Activated CD8-positive, alpha-beta memory T cell treated with anti-CD3 and anti-CD28 coated beads, Interleukin-2, amount 50 U/mL, for 48 hours (primary cell): ENCODE measurements at places on chromosomes 5 and 9.

DNA sequence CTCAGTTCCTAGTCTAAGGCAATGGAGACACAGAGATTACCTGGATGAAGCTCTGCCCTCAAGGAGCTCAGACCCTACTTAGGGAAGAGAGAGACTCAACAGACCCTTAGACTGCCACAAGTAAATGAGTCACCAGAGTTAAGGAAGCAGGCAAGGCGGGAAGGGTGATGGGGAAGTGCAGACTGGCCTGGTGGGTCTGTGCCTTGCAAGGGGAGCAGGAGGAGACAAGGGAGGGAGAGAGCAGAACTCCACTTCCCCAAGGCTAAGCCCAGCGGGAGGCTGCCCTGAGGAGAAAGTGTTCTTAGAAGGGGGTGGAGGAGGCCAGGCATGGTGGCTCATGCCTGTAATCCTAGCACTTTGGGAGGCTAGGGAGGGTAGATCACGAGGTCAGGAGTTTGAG, 83.7 kb downstream of the HRH2 start:
- DNase-seq, result peak; percentile 18

DNA sequence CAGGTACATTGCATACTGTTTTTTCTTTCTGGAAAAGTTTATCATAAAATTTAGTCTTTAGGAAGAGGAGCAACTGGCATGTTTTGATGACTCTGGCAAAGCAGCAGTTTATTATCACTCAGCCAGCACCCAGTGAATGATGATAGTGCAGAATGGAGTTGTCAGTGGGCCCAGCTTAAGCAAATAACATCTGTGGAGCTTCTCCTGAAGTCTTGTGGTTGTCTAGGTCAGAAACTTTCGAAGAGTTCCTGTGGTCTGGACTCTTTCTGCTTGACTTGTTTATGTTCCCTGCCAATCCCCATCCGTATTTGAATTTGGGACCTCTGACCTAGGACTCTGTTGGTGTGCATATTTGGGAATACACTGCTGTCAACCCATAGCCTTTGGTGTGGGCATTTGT, 38.1 kb upstream of the C5orf47 start:
- no peak for DNase-seq

DNA sequence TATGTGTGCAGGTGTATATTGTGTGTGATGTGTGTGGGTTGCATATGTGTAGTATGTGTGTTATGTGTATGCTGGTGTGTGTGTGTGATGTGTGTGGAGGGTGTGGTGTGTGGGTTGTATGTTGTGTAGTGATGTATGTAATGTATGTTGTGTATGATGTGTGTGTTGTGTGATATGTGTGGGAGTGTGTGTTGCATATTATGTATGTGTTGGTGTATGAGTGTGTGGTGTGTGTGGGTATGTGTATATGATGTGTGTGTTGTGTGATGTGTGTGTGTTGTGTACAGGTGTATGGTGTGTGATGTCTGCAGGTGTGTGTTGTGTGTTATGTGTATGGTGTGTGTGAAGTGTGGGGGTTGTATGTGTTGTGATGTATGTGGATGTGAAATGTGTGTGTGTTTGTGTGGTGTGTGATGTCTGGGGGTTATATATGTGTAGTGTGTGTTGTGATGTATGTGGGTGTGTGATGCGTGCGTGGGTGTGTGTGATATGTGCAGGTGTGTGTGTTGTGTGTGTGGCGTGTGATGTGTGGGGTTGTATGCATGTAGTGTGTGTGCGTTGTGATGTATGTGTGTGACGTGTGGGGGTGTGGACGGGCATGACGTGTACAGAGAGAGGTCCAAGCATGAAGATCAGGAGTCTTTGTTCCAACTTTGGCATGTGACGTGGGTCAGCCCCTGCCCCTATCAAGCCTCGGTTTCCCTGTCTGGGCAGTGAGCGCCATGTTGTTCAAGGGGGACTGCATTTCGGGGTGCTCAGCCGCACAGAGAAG, 8.5 kb upstream of the CRB2 start:
- DNase-seq, result no peak

DNA sequence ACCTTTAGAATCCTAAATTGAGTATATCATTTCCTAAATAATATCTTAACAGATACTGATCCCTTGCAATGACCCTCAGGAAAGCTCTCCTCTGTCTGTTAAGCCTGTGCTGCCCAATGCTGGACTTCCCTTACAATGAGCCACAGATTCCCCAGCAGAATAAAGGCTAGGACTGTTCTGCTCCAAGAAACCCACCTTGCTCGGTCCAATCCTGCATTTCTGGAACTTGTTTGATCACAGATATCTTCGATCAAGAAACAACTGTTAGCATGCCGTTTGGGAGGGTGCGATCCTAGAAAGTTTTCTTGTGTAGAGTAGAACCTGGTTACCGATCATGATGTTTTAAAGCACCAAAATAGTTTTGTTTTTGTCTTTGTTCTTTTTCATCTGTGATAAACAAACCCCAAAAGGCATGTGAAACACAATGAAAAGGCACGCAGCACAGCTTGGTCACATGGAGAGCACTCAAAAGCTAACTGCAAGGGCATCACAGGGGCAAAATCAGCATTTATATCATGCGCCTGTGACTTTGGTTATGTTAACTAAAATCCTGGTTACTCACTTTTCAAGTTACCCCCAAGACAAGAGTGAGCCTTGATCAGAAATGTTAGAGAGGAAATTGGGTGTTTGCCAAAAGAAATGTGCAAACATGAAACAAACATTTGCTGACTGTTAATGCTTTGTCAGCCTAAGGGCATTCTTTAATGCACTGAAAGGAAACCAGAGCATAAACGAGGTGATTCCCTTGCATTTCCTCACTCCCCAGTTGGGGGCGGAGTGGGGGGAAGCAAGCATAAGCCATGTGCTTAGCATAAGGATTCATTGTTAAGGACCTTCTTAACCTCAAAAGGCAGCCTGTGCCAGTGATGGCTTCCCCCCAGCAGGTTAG, 61.9 kb upstream of the ADAMTS16 start:
- DNase-seq, result no peak

DNA sequence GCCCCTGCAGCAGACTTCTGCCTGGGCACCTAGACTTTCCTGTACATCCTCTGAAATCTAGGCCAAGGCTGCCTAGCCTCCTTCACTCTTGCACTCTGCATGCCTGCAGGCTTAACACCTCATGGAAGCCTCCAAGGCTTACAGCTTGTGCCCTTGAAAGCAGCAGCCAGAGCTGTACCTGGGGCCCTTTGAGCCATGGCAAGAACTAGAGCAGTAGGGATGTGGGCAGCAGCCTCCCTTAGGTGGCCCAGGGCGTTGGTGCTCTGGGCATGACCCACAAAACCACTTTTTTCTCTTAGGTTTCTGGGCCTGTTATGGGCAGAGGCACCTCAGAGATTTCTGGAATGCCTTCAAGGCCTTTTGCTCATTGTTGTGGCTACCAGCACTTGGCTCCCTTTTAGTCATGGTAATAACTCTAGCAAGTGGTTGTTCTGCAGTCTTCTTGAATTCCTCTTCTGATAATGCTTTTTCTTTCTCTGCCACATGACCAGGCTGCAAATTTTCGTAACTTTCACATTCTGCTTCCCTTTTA, 606.2 kb downstream of the TLE4 start:
- DNase-seq, result no peak

GRCh38 chr9:72627147-72627546, 105.7 kb downstream of the TMC1 start:
- DNase-seq, result no peak

DNA sequence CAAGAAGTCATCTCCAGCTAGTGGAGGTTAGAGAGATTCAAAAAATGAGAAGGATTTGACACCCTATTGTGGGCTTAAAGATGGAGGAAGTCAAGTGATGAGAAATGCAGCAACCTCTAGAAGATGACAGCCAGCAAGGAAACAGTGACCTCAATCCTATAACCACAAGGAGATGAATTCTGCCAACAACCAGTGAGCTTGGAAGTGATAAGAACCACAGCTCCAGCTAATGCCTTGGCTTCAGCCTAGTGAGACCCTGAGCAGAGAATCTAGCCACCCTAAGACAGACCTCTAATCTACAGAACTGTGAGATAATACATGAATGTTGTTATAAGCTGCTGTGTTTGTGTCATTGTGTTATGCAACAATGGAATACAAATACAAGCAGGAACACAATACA, 262.4 kb downstream of the GRIA1 start:
- DNase-seq, result no peak

DNA sequence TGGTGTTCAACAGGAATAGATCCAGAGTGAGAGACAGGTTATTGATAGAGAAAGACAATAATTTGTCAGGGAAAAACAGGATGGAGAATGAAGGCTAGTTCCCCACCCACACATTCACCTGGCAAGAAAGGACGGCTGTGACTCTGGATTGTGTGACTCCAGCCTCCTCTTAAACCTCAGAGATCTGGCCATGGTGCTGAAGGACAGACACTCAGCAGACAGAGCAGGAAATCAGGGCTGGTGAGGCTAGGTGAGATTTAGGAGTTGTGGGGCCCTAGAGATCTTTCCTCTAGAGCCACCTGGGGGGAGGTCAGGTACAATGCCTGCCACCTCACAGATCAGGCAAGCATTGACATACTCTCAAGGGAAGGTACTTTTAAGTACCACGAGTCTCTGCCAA, 15.2 kb downstream of the OR1B1 start:
- DNase-seq, result no peak

GRCh38 chr9:84397151-84397728, 56.7 kb upstream of the SLC28A3 start:
- peak; percentile 73 for DNase-seq

DNA sequence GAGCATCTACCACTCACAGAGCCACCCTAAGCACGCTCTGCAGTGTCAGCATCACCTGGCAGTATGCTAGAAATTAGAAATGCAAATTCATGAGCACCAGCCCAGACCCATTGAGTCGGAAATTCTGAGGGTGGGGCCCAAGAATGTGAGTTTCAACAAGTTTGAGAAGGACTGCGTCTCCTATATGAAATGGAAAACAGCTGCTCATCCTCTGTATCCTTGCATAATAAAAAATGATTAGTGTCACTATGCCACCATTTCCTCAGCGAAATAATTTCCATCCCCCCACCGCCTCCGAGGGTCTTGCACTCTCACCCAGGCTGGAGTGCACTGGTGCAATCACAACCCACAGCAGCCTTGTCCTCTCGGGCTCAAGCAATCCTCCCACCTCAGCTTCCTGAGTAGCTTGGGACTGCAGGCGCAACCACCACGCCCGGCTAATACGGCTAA, 1.3 kb upstream of the IQGAP2 start:
- DNase-seq, result no peak

- no peak for DNase-seq
These were observed 168.4 kb upstream of the MPDZ start for GRCh38 chr9:13447843-13448422.

DNA sequence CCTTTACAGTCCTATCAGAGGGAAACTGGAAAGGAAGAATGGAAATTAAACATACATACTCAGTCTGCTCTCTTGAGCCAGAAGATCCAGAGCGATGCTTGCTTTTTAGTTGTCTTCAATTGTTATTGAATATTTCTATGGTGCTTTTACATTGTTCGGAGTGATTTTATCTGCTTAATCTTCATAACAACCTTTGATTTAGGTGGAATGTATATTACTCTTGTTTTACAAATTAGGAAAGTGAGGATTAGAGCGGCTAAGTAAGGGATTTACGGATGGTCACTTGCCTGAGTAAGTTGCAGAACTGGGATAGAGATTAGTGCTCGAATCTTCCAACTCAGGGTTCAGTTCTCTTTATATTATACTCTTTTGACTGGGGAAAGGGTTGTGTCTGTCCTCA, 69.1 kb downstream of the PBX3 start:
- DNase-seq, result no peak

DNA sequence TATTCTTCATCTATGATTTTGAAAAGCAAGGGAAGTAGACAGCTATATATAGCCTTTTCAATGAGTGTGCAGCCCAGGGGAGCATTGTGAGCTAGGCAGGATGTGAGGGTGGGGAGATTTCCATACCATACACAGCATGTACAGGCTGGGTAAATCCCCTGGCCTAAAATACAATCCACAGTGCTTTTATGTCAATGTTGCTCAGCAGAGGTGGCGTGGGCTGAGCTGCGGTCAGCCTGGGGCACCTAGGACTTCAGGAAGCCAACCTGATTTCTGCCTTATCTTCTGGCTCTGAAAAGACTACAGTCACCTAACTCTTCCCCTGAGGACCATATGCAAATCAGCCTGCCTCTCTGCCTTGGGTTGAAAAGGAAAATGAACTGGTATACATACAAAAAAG, 6.3 kb upstream of the GARIN3 start:
- peak; percentile 86 for DNase-seq

- DNase-seq, result no peak
These were observed 64.5 kb downstream of the SFXN1 start for GRCh38 chr5:175542966-175543235.

- no peak for DNase-seq
These were observed 611.1 kb downstream of the CDH9 start for GRCh38 chr5:26427281-26427680.

DNA sequence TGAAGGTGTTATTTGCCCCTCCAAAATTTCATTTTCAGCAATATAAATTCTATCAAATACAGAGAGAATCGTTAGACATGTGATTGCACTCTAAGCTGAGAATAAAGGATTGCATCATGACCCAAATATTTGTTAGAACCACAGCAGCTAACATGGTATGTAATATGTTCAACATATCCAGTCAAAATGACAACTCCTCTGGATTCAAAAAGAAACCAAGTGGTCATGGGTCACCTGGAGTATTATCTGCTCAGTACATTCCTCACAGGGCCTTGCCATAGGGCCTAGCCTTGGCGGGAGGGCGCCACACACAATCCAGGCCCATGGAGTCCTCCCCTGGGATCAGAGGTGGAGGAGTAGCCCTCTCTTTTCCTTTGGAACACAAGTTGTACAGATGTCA, 179.2 kb downstream of the HSD17B3 start:
- DNase-seq, result no peak

- DNase-seq, result no peak
These were observed at the start of gene NPR2 for GRCh38 chr9:35791297-35791921. TSS of gene NPR2 (plus strand) at chr9:35791591. CDS start at chr9:35792409, 818 bp downstream.

- DNase-seq, result no peak
These were observed 36.9 kb downstream of the SPRY4 start for GRCh38 chr5:142287973-142288313.

DNA sequence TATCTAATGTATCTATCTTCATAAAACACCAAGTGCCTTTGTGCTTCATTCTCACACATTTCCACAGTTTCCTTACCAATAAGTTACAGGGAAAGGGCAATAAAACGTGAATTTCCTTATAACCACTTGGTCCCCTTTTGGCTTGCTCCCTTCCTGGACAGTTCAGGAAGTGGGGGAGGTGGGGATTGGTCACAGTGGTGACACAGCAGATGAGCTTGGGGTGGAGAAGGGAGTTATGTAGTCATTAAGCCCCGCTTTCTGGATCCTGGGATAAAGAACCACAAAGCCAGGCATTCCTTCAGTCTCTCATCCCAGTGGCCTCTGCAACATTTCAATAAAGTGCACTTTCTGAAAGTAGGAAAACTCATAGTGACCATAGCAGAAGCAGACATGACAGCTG, 47.1 kb upstream of the FYB1 start:
- DNase-seq, result no peak

- no peak for DNase-seq
These were observed 38.2 kb downstream of the DNAJC21 start for GRCh38 chr5:34967540-34967939.

- DNase-seq, result no peak
These were observed 282.1 kb downstream of the CRB2 start for GRCh38 chr9:123637945-123638634.

- DNase-seq, result no peak
These were observed 65.0 kb upstream of the FBXW11 start for GRCh38 chr5:172071309-172071875.

GRCh38 chr5:455806-456205, 12.8 kb downstream of the EXOC3 start:
- no peak for DNase-seq
